ENCODE measurements at places on chromosomes 12 and 14.

DNA sequence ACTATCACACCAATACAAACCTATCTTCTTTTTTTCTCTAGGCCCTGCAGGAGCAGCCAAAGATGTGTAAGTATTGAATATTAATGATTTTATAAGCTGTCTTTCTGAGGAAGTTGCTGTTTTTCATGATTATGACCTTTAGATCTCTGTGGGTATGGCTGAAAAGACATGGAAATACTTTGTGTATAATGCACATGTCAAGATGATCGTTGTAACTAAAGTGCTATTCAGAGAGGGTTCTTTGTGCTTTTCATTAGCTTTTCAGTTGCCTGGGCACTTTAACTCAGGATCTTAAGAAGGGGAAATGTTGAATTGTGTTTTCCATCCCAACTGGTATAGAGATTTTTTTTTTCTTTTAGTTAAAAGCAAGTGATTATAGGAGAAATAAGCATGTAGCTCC is 18.1 kb downstream of the C12orf75 start:
- no peak for DNase-seq

DNA sequence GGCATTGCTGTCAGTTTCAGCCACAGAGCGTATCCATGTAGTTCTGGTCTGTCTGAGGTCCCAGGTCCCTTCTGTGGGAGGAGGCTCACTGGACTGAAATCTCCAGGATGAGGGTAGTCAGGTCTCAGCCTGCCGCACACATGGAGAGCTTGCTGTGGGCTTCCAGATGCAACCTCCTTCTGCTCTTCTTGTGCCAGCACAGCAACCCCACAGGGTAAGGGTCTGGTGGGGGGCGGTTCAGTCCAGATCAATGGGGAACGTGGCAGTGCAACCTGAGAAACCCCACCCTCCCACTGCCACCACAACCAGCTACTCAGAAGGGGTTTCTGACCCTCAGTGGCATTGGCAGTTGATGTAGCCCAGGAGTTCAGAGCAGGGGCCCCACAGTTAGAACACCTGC is 61.2 kb downstream of the BEGAIN start:
- no peak for DNase-seq

- DNase-seq, result peak; percentile 83
Measured at GRCh38 chr14:71720978-71721624, 211.1 kb upstream of the RGS6 start.

GRCh38 chr14:74301594-74302151 is 1.1 kb downstream of the ABCD4 start:
- DNase-seq, result no peak

DNA sequence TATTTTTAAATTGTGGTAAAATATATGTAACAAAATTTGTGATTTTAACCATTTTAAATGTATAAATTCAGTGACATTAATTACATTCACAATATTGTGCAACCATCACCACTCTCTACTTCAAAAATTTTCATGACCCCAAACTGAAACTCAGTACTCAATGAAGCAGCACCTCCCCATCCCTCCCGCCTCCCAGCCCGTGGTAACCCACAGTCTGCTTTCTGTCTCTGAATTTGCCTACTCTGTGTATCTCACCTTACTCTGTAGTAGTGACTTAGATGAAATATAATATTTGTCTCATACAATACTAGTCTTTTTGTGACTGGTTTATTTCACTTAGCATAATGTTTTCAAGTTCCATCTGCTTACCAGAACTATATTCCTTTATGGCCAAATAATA is 36.2 kb downstream of the EML1 start:
- DNase-seq, result no peak

DNA sequence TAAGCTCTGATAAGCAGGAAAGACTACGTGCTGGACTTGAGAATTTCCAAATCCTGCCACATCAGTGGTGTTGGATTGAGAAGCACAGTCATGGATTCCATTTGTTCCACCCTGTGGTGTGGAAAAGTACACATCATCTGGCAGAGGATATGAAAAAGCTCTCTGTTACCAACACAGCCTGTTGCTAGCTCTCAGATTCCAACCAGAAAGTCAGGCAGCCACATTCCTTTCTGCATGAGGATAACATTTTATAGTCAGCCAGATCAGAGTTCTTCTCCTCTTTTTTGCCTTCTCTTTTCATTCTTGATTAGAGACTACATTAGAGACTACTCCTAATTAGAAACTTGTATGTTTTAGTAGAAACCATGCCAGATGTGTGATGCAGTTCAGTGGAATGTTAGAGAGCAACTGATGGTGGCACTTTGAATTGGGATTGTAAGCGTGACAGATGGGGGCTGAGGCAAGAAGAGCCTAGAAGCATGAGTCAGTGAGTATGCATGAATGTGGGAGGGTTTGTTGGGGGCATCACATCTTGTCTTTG is 61.2 kb upstream of the STXBP6 start:
- peak; percentile 53 for DNase-seq

GRCh38 chr12:32533971-32534590 is 134.7 kb downstream of the FGD4 start:
- DNase-seq, result peak; percentile 52

DNA sequence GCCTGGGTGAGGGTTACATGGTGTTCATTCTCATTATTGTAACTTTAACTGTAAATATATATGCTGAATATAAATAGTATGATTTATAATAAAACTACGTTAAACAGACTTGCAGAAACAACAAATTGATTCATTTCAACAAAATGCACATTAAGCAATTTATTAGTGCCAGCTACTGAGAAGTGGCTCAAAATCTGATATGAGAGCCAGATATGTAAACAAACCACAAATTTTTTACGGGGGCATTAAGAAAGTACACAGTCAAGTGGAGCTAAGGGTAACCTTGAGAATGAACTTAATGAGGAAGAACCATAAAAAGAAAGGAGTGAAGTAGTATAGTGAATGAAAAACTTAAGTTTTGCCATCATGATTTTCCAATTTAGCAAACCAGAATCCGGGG is 40.3 kb downstream of the CEP128 start:
- no peak for DNase-seq

GRCh38 chr14:81412779-81413178 is 12.7 kb upstream of the STON2 start:
- no peak for DNase-seq

DNA sequence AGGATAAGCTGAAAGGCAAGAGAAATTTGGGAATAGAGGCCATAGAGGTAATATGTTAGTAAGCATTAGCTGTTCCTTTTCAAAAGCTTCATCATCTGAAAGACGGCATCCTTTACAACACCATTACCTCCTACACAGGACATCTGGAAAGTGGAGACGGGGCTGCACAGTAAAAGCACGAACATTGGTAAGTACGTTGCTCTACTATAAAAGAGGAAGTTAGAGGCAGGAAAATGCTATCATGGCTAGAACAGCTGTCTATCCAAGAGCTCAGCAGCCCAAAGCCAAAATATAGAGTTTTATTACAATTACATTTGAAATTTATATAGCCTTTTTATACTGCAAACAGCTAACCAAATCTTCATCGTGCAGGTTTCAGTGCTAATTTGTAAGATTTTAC is 172.3 kb upstream of the GRIP1 start:
- no peak for DNase-seq

- peak; percentile 10 for DNase-seq
Measured at GRCh38 chr12:77122236-77122635, 56.9 kb upstream of the E2F7 start.

DNA sequence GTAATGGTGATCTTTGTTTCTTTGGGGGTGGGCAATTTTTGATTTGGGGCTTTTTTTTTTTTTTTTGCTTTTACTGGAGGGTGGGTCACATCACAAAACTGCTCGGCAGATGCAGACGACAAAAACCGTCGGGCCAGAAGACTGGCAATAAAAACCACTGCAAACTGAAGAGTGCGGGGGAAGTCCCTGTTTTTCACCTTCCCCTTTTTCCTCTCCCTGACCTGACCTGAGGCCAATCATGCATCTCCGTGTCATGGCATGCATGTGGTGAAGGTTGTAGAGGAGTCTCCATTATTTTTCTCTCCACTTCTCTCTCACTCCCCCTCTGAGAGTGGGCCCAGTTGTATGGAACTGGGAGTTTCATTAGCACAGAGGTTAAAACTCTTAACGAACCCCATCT is 57.5 kb downstream of the AP5M1 start:
- DNase-seq, result no peak

GRCh38 chr12:124769163-124769530 is 94.5 kb downstream of the SCARB1 start:
- DNase-seq, result no peak

DNA sequence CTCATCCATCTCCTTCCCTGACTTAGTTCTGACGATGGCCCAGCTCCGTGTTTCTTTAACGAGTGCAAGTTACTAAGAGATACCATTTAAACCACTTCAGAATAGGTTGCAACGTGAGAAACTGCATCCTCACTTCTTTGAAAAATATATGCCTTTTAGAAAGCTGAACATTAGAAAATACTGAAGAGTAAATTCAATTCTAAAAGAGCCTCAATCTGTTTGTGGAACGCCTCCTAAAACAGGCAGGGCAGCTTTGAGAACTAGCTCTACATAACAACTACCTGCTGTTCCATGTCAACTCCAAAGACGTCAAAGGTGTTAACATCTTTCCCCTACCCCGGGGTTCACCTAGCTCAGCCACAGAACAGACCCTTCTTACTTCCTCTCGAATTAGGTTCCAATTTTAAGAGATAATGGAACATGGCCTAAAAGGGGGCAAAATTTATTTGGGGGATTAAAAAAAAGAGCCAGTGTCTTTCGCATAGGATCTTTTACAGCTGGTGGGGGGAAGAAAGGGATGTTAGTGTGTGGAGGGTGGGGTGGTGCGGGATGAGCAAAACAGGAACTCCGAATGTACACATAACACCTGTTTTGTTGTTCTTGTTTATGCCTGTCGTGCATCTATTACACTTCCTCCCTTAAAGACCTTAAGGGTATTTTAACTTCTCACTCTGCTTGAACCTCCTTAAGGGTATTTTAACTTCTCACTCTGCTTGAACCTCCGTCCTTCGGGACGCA is 3.3 kb downstream of the BHLHE41 start:
- DNase-seq, result no peak

GRCh38 chr12:131672311-131672940 is 38.5 kb upstream of the SFSWAP start:
- no peak for DNase-seq

- no peak for DNase-seq
Measured at GRCh38 chr12:75302781-75303180, 27.3 kb downstream of the CAPS2 start.

- no peak for DNase-seq
Measured at GRCh38 chr12:30908076-30908721, 18.3 kb upstream of the TSPAN11 start.

DNA sequence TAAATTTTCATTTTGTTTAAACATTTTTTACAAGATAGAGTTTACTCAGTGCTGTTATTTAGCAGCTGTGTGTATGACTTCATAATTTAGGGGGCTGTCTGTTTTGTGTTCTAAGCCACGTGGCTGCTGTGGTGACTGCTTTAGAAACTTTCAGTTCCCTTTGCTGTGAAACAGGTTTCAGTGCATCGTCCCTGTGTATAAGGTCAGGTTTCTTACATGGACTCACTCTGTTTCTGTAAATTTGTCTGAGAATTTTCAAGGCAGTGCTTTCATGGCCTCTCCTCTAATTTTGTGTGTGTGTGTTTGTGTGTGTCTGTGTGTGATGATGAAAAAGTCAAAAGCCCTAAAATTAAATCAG is 32.4 kb downstream of the BICD1 start:
- DNase-seq, result no peak

DNA sequence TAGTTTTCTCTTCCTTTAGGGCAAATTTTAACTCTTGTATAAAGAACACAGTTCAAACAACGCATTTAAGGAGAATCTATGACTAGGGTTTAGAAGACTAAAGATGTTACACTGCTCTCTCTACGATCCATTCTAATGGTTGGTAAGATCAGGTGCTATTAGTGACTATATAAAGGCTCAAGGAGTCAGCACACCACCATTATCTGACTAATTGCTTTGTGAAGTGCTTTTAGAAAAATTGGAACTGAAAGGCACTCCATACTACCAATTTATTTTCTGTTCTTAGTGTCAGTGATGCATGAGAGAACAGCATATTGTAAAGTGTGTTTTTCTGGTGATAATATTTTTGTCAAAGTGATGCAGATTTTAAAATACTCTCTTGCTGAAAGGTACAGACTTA is 136.8 kb downstream of the SYT1 start:
- no peak for DNase-seq

DNA sequence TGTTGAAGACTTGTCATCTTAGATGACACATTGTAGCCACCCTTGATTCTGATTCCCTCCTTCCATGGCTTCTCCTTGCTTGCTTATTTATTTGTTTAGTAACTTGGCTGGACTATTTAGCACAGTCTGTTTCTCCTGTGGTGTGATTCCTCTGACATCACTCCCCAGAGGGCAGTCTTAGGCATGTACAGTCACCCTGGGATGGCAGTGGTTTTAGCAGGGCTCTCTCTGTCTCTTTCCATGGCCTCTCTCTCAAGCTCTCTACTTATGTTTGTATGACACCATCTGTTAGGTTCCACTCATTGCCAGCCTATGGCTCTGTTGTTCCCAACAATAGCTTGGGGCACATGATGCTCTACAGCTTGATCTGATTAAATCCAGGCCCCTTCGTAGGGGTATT is 158.3 kb downstream of the ADGRD1 start:
- no peak for DNase-seq

GRCh38 chr12:126506426-126507182 is 1441.4 kb downstream of the AACS start:
- no peak for DNase-seq

- no peak for DNase-seq
Measured at GRCh38 chr12:56336361-56337167, 2.1 kb upstream of the IL23A start.

DNA sequence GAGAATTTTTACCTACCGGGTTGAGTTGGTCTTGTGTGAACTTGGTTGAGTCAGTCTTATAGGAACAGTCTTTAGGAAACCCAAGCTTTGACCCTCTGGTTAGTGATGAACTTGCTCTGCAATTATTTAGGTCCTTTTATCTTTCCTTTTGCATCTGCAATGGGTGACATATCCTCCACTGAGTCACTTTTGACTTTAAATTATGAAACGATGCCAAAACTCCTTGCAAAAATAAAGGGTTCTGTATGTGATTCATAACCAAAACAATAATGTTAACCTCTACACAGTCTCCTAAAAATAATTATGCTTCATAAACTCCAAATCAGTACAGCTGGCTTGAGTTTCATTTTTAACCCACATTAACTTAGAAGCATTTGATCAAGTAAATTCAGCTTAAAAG is 979.4 kb downstream of the GALC start:
- no peak for DNase-seq

GRCh38 chr12:143964-144649 is 69.8 kb downstream of the SLC6A12 start:
- DNase-seq, result no peak

GRCh38 chr12:103806803-103807202 is 34.2 kb downstream of the NT5DC3 start:
- DNase-seq, result no peak

- no peak for DNase-seq
Measured at GRCh38 chr12:78787576-78787975, 77.0 kb upstream of the SYT1 start.
